Peyer's patch (tissue), 4 donors: ENCODE measurements at places on chromosomes 16 and 17.
A peak's percentile ranks its signal among the peaks of the same experiment; 100 is the strongest.

DNA sequence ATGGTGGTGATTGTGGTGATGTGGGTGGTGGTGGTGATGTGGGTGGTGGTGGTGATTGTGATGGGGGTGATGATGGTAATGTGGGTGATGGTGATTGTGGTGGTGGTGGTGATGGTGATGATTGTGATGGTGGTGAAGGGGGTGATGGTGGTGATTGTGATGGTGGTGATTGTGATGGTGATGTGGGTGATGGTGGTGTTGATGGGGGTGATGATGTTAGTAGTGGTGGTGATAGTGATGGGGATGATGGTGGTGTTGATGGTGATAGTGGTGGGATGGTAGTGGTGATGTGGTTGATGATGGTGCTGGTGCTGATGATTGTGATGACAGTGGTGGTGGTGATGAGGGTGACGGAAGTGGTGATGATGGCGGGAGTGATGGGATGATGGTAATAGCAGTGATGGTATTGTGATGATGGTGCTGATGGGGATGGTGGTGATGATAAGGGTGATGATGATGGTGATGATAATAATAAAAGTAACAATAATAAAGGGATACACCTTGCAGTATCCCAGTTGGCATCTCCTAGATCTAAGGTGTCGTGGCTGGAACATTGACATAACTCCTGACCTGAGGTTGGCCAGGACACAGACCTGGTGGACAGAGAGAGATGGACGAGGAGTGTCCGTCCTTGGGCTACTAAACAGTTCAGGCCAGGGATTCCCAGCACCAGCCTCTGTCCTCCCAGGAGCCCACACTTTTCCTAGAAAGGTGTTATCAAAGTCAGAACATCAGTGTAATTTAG is 344.5 kb downstream of the SEC14L1 start:
- DNase-seq = no peak
- no peak overlapping the region for H3K4me3 ChIP-seq
- no peaks in the 10 kb centered on the region for H3K27me3 ChIP-seq
- H3K36me3 ChIP-seq = no peaks in the 10 kb centered on the region

DNA sequence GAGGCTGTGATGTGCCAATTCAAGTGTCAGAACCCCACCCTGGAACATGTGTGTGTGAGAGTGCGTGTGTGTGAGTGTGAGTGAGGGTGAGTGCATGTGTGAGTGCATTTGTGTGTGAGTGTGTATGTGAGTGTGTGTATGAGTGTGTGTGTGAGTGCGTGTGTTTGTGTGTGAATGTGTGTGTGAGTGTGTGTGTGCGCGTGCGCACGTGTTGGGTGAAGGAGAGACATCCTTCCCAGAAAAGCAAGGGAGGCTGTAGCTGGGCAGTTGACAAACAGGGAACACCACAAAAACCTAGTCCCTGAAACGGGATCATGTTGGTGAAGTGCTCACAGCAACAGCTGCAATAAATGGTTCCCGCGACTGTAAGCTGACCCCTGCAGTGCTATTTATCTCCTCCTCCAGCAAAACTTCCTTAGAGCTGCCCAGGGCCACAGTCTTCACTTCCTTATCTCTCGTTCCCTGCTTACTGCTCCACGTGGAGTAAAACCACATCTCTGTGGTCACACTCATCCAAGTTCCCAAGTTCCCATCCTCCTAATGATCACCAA is 40.1 kb upstream of the RPL38 start:
- H3K27me3 ChIP-seq = no peaks in the 10 kb centered on the region
- no peaks in the 10 kb centered on the region for H3K4me1 ChIP-seq
- no peak overlapping the region for H3K4me3 ChIP-seq
- no peak overlapping the region for H3K27ac ChIP-seq
- DNase-seq = no peak

GRCh38 chr17:69884846-69885245 is 190.2 kb upstream of the KCNJ16 start:
- H3K4me1 ChIP-seq = no peaks in the 10 kb centered on the region
- DNase-seq = no peak
- H3K36me3 ChIP-seq = no peaks in the 10 kb centered on the region
- no peak overlapping the region for H3K4me3 ChIP-seq
- no peaks in the 10 kb centered on the region for H3K27me3 ChIP-seq

DNA sequence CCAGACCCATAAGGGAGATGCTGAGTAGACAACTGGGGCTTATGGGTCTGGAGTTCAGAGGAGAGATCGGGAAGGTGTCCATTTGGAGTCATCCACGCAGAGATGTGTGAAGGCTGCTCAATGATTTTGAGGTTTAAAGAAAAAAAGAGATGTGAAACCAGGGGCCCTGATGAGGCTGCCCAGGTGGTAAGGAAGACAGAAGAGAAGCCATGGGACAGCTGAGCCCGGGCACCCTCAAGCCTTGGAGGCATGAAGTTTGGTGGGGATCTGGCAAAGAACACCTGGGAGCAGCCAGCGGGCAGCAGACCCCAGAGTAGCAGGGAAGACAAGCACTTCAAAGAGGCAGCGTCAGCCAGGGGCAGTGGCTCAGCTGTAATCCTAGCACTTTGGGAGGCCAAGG is 20.8 kb upstream of the MYO15B start:
- H3K4me3 ChIP-seq = no peak overlapping the region
- no peaks in the 10 kb centered on the region for H3K27me3 ChIP-seq
- H3K4me1 ChIP-seq = no peaks in the 10 kb centered on the region
- no peaks in the 10 kb centered on the region for H3K36me3 ChIP-seq
- no peak for DNase-seq

- no peak overlapping the region for H3K27ac ChIP-seq
- H3K4me3 ChIP-seq = no peak overlapping the region
- H3K4me1 ChIP-seq = no peaks in the 10 kb centered on the region
- H3K27me3 ChIP-seq = no peaks in the 10 kb centered on the region
- H3K36me3 ChIP-seq = no peaks in the 10 kb centered on the region
Observed at GRCh38 chr16:77849646-77850258, 61.4 kb downstream of the VAT1L start.

DNA sequence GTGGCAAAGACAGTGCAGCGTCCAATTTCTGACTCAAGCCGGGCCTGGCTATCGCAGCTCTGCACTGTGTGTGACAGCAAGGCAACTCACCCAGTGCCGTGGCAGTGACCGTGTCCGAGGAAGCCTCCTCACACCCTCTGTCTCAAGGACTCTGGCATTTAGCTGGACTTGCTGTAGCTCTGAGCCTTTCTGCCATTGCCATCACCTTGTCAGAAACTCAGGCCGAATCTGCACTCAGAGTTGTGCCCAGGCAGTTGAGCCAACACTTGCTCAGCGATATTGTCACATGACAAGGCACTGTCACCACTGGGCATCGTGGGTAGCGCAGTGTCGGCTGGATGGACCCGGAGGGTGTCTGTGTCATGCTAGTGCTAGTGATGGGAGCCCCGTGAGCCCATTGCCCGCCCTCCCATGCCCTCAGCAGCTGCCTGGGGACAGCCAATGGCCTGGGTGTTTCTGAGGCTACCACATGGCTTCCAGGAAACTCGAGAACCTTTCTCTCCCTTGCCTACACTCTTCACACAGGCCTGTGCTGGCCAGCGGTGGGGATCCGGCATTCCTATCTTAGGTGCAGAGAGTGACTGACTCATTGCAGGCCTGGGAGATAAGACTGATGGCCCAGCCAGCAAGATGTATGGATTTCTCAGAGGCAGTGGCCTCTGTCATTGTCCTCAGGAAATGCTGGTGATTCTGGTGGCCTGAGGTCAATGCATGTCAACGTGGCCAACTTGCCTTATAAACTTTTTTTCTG is 22.1 kb upstream of the STH start:
- H3K27me3 ChIP-seq = no peaks in the 10 kb centered on the region
- DNase-seq = no peak

DNA sequence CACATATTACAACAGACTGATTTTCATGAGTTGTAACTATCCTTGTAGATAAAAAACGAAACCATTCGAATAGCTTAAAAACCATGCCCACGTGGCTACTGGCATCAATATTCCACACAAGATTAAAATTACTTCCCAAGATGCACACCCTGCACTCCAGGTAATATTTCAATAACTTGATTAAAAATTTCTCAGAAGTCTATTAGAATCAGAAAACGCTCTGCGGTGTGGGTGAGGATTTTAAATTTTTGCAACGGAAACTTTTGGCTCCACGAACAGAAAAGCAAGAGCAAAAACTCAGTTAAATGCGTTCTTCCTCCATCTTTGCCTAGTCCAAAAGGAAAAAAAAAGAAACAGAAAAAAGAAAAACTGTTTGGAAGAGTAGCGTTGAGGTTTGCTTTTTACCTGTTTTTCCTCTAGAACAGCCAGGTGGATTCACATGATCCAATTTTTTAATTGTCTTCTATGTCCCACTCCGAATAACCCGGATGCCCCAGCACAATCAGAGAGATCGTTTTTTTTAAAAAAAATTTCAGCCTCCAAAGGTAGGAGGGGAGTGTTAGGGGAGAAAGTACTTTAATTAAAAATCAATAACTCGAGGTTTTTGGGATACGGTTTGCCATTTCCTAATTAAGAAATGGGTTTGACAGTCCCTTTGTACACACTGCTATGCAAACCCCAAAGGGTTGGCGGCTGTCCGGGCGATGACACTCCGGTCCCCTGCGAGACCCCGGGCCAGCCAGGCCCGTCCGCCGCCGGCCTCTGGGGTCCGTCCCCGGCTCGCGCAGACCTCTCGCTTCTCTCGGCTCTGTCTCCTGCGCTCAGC is 708 bp upstream of the NFAT5 start:
- peak overlapping the region; percentile 92 for H3K4me3 ChIP-seq
- no peaks in the 10 kb centered on the region for H3K4me1 ChIP-seq
- H3K27me3 ChIP-seq = no peaks in the 10 kb centered on the region
- H3K27ac ChIP-seq = peak overlapping the region; percentile 99
- no peak for DNase-seq

GRCh38 chr16:89709166-89709565 is 7.7 kb upstream of the SPATA2L start:
- no peak overlapping the region for H3K4me3 ChIP-seq
- no peaks in the 10 kb centered on the region for H3K27me3 ChIP-seq
- DNase-seq = peak; percentile 49
- peaks cover 13% of the 10 kb centered on the region for H3K4me1 ChIP-seq
- H3K36me3 ChIP-seq = no peaks in the 10 kb centered on the region

DNA sequence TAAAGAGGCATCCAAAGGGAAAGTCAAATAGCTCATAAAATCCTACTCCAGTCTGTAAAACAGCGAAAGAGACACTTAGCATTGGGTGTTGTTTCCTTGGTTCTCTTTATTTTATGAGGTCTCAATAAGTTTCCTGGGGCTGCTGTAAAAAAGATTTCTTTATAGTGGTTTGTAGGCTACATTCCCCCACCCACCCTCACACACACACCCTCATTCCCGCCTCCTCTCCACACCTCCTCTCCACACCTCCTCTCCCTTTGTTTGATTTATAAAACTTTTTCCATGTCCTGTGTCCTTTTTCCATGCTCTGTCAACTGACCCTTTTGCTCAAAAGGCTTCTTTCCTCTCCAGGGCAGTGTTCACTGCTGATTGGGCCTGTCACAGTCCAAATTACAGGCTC is 178.9 kb upstream of the SOX9 start:
- no peaks in the 10 kb centered on the region for H3K27me3 ChIP-seq
- no peaks in the 10 kb centered on the region for H3K4me1 ChIP-seq
- no peak overlapping the region for H3K4me3 ChIP-seq

- H3K27ac ChIP-seq = no peak overlapping the region
- H3K36me3 ChIP-seq = no peaks in the 10 kb centered on the region
- DNase-seq = no peak
- peaks cover 5% of the 10 kb centered on the region for H3K27me3 ChIP-seq
Observed at GRCh38 chr16:67248073-67248400, 742 bp upstream of the SLC9A5 start.

- no peaks in the 10 kb centered on the region for H3K4me1 ChIP-seq
- no peak for DNase-seq
- H3K36me3 ChIP-seq = peaks cover 45% of the 10 kb centered on the region
- H3K27me3 ChIP-seq = no peaks in the 10 kb centered on the region
Observed at GRCh38 chr16:68564382-68564985, 25.4 kb downstream of the ZFP90 start.

DNA sequence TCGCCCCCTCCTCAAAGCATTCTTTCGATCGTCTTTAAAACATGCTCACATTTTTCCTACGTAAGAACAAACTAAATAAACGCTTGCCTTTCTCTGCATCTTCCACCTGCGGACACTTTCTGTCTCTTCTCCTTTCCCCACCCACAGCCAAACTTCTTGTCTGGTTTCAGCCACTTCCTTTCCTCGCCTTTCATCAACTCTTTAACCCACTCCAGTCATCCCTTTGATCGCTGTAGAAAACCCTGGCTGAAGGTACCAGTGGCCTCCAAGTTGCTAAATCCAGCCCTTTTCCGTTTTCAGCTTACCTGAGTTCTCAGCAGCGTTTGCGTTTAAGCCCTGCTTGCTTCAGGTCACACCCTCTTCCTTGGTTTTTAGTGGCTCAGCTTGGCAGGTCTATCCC is 483 bp downstream of the RPA1 start:
- peak overlapping the region; percentile 99 for H3K4me3 ChIP-seq
- no peak for DNase-seq
- H3K4me1 ChIP-seq = peaks cover 8% of the 10 kb centered on the region
- peak overlapping the region; percentile 91 for H3K27ac ChIP-seq
- H3K27me3 ChIP-seq = no peaks in the 10 kb centered on the region

DNA sequence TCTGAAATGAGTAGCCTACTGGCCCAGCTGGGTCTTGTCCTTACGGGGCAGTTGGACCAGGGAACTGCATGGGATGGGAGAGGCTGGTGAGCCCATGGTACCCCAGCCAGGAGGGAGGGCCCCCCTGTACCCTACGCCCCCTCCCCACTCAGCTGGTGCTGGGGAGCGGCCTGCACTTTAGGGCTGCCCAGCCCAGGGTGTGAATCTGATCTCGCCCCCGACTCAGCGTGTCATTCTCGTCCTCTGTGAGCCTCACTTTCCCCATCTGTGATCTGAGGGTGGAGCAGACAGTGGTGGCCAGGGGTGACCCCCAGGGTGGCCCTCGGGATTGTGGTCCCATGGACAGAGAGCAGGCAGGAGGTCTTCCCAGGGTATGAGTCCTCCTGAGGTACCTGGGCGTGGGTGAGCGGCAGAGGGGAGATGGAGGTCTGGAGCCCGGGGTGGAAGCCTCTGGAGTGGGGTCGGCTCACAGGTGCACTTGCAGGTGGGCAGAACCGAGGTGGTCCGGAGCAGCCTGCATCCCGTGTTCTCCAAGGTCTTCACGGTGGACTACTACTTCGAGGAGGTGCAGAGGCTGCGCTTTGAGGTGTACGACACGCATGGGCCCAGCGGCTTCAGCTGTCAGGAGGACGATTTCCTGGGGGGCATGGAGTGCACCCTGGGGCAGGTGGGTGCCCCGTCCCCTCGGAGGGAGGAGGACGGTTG is 1.6 kb downstream of the CPNE7 start:
- H3K36me3 ChIP-seq = no peaks in the 10 kb centered on the region
- H3K4me3 ChIP-seq = no peak overlapping the region
- H3K27me3 ChIP-seq = peaks cover 5% of the 10 kb centered on the region
- DNase-seq = no peak

GRCh38 chr17:3639981-3640596 is 3.5 kb downstream of the CTNS start:
- H3K4me3 ChIP-seq = no peak overlapping the region
- no peak overlapping the region for H3K27ac ChIP-seq
- no peak for DNase-seq
- H3K4me1 ChIP-seq = peaks cover under 1% of the 10 kb centered on the region
- H3K36me3 ChIP-seq = peaks cover 19% of the 10 kb centered on the region
